Fibroblast of villous mesenchyme (primary cell): ENCODE measurements at places on chromosomes 6 and 20.

DNA sequence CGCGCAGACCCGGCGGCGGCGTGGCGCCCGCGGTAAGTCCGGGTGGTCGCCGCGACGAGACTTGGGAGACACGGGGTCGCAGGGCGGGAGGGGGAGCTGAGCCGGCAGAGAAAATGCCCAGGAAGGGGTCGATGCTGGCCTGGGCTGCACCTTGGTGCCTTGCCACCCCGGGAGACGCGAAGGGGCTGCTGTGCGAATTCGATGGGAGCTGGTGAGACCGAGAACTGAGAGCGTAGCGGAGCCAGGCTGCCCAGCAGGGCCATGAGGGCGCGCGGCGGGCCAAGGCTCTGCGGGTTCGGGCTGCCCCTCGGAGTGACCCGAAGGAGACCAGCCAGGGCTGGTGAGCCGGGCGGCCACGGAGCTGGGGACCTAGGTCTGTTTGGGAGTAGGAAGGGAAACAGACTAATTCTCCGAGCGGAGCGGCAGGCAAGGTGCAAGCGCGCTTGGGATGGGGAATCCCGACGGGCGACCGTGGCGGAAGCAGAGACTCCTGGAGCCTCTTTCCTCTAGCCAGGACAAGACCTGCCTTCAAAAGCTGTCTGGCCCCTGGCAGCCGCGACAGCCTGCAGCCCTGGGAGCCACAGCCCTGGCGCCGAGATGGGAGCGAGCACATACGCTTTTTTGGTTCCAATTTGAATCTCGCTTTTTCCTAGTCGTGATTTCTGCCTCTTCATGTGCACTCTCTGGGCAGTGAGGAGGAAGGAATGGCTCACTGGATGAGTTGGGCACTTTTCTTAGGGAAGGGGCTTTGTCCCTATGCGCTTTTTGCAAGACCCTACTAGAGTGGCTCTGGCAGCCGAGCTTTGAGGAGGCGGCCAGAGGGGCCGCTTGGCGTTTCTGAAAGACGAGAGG lies 691 bp downstream of the SYNDIG1 start:
- DNase-seq: no peak

GRCh38 chr20:58715801-58716475 lies 23.3 kb downstream of the NPEPL1 start:
- no peak for DNase-seq

GRCh38 chr20:38888059-38888831 lies 38.0 kb upstream of the FAM83D start:
- DNase-seq: no peak

DNA sequence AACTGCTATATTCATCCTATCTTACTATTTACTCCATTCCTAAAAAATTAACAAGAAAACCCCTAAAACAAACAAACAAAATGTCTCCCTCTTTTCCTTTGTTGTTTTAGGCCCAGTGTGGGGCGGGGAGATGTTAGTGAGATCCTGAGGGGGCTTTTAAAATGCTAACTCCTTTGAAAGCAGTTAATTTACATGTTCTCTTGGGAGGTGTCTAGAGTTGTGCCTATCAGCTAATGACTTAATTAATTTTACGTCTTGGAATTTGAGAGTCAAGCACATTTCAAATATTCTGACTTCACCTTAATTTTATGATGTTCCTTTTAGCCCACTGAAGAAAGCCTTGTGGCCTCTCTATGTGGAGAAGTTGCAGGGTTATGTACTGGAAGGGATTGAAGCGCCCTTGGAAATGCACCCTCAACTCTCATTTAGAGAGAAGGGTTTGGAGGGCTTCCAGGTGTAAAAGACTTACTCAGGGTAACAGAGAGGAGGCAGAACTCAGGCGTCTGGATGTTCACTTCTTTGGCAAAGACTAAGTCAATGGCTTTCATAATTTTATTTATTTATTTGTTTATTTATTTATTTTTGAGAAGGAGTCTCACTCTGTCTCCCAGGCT lies 4.9 kb downstream of the SASH1 start:
- no peak for DNase-seq

DNA sequence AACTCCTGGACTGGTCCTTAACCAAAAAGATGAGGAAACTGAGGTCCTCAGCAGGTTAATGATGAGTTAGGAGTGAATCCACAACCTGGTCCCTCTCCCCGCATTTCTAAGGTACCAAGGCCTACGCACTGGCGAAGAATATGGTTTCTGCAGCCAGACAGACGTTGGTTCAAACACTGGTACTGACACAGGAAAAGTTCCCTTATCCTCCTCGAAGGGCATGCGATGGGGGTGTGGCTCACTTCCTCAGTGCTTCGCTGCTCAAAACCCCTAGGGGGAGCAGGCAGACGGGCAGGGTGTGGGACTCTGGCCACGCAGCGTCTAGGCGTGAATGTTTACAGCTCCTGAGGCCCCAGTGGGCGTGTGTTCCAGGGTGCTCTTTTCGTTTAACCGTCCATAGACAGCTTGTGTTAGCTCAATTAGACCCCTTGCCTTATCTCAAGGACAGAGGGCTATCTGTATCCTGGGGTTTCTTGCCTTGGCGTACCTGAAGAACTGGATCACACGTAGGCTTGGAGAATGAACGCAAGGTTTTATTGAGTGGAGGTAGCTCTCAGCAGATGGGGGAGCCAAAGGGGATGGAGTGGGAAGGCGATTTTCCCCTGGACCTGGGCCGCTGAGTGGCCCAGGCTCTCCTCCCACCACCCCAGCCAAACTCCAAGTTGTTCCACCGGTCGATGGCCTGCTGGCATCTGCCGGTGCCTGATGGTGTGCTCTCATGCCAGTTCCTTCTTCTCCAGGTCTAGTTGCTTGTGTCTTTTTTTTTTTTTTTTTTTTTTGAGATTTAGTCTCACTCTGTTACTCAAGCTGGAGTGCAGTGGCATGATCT lies 31.8 kb upstream of the PTPN1 start:
- DNase-seq: peak; percentile 77

- DNase-seq: no peak
Observed at GRCh38 chr20:1357921-1358671, 29.2 kb upstream of the SDCBP2 start.
